Muscle of leg (tissue), 16 donors: ENCODE measurements at places on chromosomes 5 and 9.
A peak's percentile ranks its signal among the peaks of the same experiment; 100 is the strongest.

DNA sequence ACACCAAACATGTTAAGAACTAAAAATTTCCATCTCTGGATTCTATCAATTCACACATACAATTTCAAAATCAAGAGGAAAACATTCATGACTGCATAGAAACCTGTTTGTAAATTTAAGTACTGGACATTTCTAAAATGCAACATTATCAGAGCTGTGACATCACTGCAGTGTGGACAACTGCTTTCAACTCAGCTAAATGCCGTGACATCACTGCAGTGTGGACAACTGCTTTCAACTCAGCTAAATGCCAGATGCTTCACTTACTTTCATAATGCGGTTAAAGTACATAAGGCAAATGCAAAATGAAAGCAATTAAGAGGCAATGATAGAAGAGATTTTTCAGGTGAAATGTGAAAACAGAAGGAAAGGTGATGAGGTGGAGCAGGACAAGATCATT lies 161.5 kb downstream of the ARL15 start:
- DNase-seq, result peak; percentile 27

DNA sequence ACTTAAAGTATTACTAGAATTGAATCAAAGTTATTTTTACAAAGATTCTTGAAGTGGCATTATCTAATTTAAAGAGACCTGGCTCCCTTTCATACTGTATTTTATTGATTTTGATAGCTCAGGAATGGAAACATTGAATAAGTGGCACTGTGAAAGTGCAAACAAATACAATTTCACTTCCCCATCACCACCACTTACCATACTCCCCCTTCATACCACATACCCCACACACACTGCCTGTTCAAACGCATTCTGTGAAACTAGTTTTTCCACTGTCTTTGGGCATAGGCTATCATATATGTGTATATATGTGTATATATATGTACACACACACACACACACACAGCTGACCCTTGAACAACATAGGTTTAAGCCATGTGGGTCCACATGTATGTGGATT lies 62.1 kb upstream of the ATG10 start:
- DNase-seq, result peak; percentile 22

- peak; percentile 34 for DNase-seq
Measured at GRCh38 chr5:66710557-66711088, 114.4 kb downstream of the MAST4 start.

DNA sequence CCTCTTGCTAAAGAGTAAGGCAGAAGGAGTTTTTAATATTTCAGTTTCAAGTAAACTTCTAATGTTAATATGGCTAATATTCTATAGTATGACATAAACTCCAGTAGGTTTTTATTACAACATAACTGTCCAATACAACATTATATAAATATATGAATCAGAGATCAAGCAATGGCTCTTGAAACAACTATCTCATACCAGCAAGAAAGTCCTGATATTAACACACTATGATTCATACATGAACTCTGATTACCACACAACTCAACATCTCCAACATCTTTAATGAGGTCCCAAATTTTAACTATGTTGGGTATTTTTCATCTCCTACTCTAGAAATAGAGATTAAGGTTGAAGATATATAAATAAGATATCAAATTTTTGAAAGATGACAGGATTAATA lies 878.3 kb downstream of the TLE1 start:
- no peak for DNase-seq

- peak; percentile 94 for DNase-seq
Measured at GRCh38 chr9:84271531-84271900, 69.0 kb downstream of the SLC28A3 start.

DNA sequence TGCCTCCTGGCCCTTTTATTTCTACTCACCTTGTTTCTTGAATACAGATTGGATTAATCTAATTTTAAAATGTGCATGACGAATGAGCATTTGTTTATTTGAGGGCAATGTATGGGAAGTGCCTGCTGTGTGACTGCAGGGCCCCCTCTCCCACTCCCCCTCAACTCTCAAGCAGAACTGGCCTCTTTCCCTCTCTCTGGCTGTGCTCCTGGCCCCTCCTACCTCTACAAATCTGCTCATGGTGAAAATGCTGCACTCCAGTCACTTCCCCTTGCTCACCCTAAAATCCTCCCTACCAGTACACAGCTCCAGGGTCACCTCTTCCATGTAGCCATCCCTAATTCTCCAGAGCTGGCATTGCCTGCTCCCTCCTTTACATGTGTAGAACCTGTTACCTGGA lies 17.2 kb upstream of the NDST1 start:
- no peak for DNase-seq

GRCh38 chr9:5712651-5713390 lies 83.9 kb downstream of the RIC1 start:
- no peak for DNase-seq

GRCh38 chr5:54822324-54822687 lies 163.1 kb downstream of the ESM1 start:
- no peak for DNase-seq

DNA sequence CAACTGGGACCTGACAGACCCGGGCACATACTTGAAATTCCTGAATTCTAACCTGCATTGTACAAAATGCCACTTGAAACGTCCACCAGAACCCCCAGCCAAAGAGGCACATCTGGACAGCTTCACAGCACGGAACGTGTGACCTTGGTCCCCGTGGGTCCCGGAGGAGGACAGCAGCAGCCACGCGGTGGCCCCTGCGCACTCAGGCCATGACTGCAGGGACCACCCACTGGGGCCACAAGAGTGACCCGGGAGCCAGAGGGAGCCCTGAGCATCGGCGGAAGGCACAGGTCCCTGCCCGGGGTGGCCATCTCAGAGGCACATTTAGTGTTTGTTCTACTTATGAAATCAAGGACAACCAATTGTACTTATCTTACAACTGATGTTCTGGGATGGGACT lies 2.1 kb upstream of the SNAPC4 start:
- no peak for DNase-seq

DNA sequence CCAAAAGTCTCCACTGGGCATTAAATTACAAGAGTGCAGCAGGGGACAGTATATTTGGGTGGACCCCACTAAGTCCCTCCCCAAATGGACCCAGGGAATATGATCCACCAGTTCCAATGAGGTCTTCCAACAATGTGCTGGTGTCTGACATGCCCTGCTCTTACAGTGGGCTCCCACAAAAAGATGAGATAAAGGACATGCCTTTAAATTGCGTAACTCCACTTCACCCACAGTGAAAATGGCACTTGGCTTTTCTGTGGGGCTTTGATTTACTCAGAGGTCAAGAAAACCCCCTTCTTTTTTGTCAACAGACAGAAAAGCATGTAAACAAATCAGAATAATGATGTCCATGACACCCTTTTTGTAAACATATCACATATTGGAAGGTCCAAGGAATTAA lies 336.5 kb downstream of the EBF1 start:
- DNase-seq, result no peak

GRCh38 chr9:133952598-133953550 lies 39.2 kb downstream of the VAV2 start:
- DNase-seq, result no peak

DNA sequence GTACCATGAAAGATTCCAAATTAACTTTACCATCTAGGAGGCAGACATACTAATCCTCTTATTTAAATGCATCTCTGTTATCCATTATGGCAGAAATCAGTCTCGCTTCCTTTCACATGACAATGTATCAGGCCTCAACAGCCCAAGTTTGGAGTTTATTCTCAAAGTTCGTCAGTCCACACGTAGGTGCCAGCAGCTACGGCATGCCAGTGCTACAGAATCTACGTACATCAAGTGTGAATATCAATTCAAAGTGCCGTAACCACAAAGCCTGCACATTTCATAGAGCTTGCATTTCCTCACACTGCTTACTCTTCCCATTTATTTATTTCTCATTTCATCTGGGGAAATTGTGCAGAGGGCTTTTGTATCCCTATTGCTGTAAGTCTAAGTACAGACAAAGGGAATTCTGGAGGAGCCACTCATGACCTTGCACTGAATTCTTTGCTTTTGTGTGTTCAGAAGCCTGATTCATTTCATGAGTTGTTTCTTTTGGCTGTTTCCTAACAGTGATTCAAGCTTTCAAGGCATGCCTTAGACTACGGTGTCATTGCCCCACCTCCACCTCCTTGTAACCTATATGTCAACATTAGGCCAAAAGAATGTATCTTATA lies 10.0 kb downstream of the ENC1 start:
- DNase-seq, result peak; percentile 44

GRCh38 chr5:60529001-60529400 lies 171.0 kb downstream of the DEPDC1B start:
- peak; percentile 43 for DNase-seq

- no peak for DNase-seq
Measured at GRCh38 chr9:133235549-133236222, 26.6 kb upstream of the OBP2B start.

DNA sequence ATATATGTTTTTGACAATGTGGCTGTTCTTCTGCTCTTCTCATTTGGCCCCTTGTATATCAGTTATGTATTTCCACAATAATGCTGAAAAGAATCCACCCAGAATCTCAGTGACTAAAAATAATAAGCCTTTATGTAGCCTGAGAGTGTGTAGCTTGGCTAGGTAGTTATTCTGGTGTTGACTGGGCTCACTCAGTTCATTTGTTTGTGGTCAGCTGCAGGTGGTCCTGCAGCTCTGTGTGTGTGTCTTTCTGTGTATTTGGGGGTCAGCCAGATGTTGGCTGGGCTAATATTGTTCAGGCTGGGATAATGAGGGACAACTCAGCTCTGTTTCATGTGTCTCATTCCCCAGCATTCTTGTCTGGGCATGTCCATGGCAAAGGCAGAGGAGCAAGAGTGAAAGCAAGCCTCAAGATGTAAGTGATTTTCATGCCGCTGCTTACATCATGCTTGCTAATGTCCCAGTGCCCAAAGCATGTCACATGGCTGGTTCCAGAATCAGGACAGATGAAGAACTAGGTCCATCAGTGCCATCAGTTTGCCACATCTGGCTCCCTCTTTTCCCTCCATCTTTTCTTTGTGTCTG lies 162.8 kb downstream of the KCTD16 start:
- DNase-seq, result no peak
